Gastrocnemius medialis (tissue), 4 donors: ENCODE measurements at places on chromosomes 2 and 18.

DNA sequence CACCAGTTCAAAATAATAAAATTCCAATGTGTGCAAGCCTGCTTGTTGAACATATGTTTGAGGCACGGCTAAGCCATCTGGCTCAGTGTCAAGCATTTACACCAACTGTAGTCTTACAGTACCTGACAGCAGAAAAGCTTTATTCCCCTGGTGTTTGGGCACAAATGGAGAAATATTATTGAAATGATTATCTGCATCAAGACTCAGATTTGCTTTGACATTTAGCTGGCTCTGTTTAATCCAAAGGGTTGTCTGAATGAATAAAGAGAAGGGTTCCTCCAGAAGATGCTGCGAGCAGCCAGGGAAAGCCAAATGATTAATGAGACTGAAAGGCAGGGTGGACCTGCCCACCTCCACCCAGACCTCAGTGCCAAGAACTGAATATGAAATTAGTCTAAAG, 393.2 kb upstream of the GALNT5 start:
- DNase-seq: no peak

DNA sequence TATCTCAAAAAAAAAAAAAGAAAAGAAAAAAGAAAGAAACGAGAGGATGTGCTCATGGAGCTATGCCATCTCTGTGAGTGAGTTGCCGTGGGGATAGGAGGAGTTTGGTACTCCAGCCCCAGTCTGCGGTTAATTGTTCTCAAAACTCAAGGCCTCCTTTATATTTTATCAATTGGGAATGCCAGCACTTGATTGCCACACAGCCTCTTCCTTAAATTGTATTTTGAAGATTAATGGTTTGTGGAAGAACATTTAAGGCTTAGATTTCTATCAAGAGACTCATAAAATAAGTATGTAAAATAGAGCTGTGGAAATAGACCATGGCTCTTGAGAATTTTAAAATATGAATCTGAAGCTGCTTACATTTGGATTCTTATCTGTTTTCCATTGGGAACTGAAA, 29.8 kb downstream of the KCNE4 start:
- DNase-seq: no peak

- no peak for DNase-seq
These were observed 228.5 kb downstream of the ALPK2 start for GRCh38 chr18:58400331-58400870.

- DNase-seq: no peak
These were observed 22.3 kb upstream of the INSIG2 start for GRCh38 chr2:118065921-118066511.

- no peak for DNase-seq
These were observed 91.8 kb upstream of the THUMPD2 start for GRCh38 chr2:39870871-39871270.

DNA sequence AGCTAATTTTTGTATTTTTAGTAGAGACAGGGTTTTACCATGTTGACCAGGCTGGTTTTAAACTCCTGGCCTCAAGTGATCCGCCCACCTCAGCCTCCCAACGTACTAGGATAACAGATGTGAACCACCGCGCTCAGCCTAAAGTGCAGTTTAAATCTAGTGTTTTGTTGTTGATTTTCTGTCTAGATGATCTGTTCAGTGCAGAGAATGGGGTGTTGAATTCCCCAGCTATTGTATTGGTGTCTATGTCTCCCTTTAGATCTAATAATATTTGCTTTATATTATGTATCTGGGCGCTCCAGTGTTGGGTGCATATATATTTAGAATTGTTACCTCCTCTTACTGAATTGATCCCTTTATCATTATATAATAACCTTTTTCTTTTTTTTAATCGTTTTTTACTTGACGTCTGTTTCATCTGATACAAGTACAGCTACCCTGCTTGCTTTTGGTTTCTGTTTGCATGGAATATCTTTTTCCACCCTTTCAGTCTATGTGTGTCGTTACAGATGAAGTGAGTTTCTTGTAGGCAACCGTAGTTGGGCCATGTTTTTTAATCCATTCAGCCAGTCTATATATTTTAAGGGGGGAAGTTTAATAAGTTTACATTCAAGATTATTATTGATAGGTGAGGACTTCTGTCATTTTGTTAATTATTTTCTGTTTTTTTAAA, 34.3 kb downstream of the GALM start:
- DNase-seq: no peak

- DNase-seq: no peak
These were observed 222.8 kb downstream of the ARL4C start for GRCh38 chr2:234273887-234274584.

DNA sequence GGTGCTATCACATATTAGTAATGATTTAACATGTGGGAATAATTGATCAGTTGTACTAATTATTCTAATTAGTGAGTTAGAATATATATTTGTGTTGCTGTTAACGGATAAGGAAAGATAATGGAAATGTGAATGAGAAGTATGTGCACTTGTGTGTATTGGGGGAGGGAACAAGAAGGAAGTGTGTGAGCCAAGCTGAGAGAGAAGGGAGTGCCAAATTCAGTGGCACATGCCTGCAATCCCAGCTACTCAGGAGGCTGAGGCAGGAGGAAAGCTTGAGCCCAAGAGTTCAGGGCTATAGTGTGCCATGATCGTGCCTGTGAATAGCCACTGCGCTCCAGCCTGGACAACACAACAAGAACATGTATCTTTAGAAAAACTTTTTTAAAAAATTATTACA, 9.3 kb downstream of the BARD1 start:
- no peak for DNase-seq

DNA sequence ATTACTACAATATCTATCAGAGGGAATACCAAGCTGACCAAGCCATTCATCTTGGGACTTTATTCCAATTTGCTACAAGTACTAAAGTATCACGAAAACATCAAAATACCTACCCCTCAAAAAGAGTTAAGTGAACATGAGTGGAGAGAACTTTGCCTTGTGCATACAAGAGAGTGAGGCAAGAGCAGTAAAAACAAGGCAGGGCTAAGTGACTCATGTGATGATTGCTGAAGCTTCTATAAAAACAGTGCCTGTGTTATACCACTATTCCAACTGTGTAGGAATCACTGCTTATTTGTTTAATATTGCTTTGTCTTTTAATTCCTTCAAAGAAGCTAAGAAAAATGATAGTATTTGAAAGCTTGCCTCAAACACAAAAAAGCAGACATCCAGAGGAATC, 61.2 kb downstream of the FARSB start:
- DNase-seq: no peak

DNA sequence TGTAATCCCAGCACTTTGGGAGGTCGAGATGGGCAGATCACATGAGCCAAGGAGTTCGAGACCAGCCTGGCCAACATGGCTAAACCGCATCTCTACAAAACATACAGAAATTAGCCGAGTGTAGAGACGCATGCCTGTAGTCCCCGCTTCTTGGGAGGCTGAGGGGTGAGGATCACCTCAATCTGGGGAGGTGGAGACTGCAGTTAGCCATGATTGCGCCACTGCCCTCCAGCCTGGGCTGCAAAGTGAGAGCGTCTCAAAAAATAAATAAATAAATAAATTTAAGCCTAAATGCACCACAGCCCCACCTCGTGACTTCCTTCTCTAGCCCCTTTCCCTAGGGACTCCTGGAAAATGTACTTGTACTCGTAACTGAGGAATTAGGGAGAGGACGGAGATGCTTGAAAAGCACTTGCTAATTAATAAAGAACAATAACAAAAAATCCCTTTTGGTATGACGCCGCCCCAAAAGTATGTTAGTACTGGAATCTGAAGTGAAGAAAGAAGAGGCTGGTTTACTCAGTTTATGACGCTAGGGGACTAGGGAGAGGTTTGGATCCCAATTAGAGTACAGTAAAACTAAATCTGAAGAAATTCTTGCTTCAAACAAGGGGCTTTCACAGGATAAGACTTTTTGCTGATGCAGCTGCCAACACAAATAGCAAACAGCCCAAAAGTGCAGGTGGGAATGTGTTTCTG, 887 bp upstream of the ZNF396 start:
- DNase-seq: no peak

- no peak for DNase-seq
These were observed 247.7 kb upstream of the RBMS1 start for GRCh38 chr2:160741271-160741670.

- no peak for DNase-seq
These were observed 14.1 kb downstream of the LTBP1 start for GRCh38 chr2:32960647-32961403.

DNA sequence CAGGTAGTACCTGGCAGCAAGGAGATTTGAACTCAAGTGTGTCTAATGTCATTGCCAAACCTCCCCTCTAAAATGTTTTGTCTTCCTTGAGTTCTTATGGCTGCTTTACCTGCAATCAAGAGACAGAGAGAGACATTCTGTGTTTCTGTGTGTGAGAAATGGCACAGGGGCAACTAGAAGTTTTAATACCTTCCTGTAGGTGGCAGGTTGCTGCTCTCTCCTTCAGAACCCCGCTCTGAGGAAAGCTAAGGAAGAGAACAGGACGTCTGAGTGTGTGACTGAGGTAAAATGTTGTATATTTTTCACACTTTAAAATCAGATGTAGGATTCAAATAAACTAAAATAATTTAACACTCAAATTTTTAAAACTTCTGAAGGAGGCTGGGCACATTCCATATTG, 19.2 kb downstream of the DTNA start:
- DNase-seq: no peak

DNA sequence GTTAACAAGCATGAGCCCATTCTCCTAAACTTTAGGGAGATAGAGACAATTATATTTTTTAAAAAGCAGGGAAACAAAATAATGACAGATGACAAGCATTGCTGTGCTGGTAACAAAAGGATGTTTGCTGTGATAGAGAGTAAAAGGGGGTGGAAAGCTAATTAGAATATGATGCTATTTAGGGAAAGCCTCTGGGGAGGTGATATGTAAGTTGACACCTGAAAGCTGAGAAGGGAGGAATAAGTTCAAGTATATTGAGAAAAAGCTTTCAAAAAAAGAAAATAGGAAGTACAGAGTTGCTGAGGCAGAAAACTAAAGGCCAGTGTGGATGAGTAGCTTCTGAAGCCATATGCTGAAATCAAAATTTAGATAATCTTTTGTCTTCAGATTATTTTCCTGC, 565.2 kb upstream of the NRXN1 start:
- DNase-seq: no peak

DNA sequence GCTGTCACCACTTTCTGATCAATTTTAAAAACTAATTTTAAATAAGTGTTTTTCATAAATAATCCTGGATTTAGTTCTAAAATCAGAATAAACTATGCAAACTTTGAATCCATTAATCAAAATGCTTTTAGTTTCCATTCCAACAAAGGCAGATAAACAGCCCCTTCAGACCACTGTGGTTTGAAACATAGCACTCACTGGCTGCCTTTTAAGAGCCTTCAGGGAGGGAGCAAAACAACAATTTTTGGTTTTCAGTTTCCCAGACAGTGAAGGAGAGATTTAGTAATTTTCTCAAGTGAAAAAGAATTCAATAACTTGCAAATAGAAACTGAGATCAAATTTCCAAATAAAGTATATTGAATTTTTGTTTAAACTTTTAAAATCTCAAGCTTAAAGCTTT, 46.1 kb downstream of the CDK15 start:
- DNase-seq: no peak

DNA sequence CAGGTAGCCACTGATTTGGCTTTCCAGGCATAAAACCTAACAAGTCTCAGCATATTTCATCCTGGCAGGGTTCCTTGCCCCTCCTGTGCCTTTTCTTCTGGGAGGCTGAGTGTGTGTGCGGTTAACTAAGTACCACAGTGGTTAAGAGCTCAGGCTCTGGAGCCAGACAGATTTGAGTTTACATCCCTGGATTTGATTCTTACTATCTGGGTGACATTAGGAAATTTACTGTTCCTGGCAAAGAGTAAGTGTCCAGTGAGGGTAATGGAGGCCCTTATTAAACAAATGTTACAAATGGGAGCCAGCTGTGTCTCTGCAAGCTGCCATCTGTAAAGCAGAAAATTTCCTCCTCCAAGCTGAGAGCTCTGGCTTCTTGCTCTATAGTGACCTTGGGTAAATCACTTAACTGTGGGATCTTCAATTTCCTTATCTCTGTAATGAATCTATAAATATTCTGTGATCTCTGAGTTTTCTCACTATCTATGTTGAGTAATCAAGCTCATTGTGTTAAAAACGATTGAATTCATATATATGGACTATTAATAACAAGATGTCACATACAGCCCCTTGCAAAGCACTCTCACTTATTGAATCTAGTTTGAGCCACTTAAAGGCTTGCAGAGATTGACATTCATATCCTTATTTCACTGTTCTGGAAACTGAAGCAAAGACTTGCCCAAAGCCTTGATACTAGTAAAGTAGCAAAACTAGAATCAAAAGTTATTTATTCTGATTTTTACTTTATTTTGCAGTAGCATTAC, 6.5 kb upstream of the COBLL1 start:
- DNase-seq: no peak

DNA sequence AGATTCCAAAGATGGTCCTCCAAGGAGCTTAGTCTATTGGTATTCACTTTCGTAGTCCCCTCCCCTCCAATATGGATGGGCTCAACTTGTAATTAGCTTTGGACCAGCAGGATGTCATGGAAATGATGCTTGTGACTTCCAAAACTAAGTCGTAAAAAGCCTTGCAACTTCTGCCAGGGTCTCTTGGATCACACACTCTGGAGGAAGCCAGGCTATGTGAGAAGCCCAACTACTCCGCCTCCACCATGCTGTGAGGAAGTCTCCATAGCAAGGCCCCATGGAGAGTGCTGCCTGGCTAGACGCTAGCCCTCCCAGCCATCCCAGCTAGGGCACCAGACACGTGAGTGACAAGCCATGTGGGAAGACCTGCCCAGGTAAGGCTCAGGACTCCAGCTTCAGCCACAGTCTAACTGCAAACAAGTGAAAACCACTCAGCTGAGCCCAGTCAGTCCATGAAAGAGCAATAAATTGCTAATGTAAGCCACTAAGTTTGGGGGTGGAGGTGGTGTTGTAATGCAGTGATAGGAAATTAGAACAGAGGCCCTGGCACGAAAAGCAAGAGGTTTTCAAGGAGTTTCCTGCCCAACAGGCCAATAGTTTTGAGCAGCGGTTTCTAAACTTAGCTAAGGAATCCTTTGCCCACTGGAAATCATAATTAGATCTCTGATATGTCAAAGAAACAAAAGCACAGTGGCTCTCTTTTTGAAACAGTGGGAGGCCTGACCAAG, 77.5 kb upstream of the GLI2 start:
- no peak for DNase-seq

- DNase-seq: no peak
These were observed 56.4 kb upstream of the MGAT5 start for GRCh38 chr2:134197445-134197844.

- no peak for DNase-seq
These were observed 13.1 kb upstream of the TMBIM1 start for GRCh38 chr2:218305383-218305782.

DNA sequence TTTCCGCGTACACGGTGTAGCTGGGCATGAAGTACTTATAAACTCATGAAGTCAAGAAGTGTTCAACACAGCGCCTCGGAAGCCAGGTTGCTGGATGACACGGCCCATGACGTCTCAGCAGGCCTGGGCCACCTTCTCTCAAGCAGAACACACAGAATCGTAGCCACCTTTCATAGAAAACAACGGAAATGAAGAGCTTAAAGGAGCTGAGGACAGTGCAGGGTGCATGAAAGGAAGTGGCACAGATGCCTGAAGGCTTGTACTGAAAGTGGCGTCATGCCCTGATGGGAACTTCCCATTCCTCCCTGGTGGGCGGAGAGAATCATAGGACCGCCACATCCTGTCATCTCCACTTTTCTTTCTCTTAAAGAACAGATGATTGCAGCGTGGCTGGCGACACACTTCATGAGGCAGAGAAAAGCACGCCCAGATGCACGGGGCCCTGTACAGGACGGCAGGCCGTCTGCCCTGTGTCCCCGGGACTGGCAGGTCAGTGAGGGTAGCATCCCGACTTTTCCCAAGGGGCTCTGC, 31.1 kb downstream of the HDAC4 start:
- no peak for DNase-seq

GRCh38 chr18:1954583-1955312, 616.6 kb downstream of the METTL4 start:
- no peak for DNase-seq
